ENCODE measurements at places on chromosomes 3 and 15.

DNA sequence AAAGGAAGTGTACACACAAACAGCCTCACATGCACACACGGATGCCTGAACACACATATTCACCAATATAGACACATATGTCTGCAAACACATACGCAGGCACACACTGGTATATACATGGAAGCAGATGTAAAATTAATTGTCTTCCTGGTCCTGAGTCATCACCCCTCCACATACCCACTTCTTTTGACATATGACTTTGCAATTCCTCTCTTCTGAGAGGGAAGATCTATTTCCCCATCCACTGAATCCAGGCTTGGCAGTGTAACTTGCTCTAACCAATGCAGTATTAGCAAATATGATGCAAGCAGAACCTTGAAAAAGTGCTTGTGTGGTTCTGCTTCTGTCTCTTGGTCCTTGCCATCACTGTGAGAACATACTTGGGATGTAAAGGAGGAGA is 76.8 kb upstream of the HRH1 start:
- DNase-seq = no peak

- DNase-seq = no peak
Observed at GRCh38 chr3:117488983-117489382, 779.4 kb downstream of the TUSC7 start.

DNA sequence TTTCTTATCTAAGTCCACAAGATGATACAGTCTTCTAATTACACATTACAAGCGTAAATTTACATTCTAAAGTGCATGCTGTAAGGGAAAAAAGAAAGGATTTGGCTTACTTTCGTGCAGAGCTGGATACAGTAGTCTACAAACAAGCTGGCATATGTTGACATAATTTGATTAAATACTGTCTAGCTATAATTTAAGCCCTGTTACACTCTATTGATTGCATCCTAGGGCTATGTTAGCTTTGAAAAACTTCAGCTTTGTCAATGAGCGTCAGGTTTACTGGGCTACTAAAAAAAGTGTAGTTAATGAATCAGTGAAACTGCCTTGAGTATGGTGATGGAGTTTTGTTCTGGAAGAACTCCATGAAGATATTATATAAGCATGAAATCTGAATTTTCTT is 24.5 kb upstream of the PLCL2 start:
- no peak for DNase-seq

DNA sequence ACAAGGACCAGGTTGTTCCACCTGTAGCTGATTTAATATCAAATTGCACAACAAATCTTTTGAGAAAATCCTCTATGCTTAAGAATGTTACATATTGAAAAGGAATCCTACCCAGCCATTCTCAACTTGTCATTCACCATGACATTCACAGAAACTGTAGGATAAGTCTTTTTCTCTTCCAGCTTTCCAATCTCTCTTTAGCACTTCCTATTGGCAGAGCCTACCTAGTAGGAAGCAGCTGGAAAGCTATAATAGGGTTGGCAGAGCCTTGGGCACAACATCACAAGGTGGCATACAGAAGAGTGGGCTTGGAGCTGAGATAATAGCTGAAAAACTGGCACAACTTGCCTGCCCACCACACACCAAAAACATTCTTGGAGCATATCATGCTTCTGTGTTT is 67.3 kb upstream of the NUDT16 start:
- no peak for DNase-seq

- DNase-seq = no peak
Observed at GRCh38 chr15:84034578-84035398, 200.8 kb upstream of the GOLGA6L4 start.

All from cortex of kidney (tissue), 1 donor.